Activated effector memory CD4-positive, alpha-beta T cell treated with anti-CD3 and anti-CD28 coated beads, Interleukin-2, amount 50 U/mL, for 16 hours (primary cell): ENCODE measurements at places on chromosomes 6 and 20.

DNA sequence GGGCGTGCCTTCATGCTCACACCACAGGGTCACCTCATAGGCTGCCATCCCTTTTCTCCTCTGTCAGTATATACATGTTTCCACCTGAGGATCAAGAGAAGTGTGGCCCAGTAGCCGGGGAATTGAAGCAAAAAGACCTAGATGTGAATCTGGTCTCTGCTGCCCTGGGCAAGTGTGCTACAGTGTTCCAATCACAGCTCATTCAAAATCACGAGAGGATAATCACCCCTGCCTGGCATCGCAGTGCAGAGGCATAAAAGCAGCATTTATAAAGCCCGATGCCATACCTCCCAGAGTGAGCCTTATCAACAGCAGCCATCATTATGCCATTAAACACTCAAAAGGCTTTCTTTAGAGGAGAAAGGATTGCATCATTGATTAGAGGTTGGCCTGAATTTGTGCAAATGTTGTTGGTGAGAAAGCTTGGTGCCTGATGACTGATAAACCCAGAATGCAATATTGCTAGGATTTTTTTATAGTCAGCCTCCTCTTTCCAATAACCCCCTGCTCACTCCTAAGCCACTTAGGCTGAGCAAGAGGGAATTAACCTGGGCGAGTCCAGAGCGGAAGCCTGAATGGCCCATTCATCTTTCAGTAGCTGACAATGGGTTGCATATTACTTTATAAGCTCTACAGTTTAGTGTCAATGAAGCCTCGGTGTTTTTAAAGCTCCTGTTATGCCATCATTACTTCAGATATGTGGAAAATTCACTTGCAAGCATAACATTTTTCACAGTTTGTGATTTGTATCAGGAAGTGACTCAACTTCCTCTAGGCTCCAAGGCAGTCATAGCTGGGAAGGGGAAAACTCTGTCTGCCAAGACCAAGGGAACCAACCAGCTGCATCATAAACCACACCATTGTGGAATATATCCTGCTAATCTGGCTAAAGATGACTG is 92.5 kb upstream of the NXT1 start:
- no peak for DNase-seq

DNA sequence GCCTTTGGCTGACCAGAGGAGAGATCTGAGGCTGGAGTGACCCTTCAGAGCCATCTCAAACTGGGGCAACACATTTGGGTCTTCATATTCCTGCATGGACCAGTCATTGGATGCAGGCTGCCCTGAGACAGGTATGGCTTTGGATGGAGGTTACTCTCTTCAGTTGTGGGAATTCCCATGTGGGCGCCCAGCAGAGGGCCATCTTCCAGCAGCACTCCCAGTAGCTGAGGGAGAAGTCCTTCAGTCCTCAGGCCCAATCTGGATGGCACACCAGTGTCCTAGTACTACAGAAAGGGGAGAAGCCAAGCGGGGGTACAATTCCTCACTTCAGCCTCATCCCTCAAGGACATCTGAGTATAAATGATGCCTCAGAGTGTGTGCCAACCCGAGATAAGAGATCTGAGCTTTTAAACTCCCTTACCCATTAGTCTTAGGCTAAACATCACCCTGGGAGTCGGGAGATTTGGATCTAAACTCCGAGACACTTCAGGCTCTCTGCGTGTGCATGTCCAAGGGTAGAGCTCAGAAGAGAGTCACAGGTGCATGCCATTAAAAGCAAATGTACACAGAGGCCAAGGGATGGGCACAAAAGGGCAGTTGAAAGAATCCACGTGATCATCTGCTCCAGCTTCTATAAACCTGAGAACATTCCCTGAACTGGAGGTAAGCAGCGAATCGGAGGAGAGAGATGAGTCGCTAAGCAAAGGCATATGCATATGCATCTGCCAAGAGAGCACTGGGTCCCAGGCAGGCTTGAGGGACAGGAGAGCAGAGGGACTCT is 204.6 kb downstream of the CD83 start:
- DNase-seq: no peak

DNA sequence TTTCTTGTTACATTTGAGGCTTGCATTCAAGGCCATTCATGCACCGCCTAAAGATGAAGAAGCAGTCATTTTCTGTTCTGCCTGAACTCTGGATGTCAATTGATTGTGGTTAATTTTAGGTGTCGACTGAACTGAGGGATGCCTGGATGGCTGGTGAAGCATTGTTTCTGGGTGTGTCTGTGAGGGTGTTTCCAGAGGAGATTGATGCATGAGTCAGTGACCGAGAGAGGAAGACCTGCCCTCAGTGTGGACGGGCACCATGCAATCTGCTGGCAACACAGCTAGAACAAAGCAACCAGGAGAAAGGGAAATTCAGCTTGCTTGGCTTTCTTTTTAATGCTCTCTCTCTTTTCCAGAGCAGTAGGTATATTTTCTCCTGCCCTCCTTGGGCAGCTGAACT is 164.1 kb upstream of the ECI2 start:
- no peak for DNase-seq

DNA sequence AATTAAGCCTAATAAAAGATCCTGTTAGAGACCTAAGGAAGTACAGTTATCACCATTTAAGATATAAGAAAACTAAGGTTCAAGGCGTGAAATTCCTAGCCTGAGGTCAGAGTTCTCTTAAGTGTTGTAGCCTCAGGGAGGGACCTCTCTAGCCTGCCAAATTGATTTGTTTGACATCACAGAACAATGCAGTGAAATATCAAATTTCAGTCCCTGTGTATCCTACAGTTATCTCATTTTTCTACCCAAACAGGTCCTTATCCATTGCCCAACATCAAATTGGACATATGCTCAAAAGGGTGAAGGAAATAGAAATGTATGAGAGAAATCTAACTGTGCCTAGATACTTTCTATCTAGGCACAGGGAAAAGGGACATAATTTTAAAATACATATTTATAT is 63.0 kb downstream of the NCOA7 start:
- DNase-seq: no peak

DNA sequence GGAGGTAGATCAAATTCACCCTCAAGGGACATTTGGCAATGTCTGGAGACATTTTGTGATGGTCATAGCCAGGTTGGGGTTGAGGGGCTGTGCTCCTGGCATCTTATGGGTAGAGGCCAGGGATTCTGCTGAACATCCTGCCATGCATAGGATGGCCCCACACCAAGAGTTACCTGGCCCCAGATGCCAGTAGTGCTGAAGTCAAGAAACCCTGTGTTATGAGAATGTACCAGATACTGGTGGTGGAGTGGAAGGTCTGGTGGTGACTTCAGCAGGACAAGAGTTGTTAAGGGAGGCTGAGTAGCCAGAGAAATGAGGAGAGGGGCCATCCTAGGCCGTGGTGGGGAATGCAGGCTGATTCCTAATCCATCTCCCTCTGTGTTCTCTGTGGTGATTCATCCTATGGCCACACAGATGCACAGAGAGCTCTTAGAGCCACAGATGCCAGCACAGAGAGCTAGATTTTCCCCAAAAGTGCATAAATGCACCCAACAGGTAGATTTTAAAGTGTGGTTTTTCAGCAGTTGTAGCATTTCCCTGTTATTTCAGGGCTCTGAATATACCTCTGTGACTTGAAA is 43.6 kb downstream of the CDYL start:
- no peak for DNase-seq

DNA sequence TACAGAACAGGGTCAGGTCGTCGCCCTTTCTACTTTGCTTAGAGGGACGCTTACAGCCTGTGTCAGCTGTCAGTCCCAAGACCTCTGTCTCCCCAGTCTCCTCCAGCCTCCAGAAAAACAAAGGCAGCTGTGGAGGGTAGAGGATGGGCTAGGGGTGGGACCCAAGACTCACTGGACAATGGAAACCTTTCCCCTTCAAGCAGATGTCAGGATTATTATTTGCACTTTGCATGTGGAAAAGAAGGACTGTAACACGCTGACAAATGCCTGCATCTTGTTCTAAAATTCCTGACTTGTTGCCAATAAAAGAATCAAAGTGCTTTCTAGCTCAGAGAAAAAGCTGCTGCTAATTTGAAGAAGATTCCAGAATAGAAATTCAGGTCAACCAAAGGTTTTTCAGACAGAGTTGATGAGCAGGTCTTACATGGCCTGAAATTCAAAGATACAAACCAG is 58.7 kb downstream of the SNX5 start:
- DNase-seq: no peak

DNA sequence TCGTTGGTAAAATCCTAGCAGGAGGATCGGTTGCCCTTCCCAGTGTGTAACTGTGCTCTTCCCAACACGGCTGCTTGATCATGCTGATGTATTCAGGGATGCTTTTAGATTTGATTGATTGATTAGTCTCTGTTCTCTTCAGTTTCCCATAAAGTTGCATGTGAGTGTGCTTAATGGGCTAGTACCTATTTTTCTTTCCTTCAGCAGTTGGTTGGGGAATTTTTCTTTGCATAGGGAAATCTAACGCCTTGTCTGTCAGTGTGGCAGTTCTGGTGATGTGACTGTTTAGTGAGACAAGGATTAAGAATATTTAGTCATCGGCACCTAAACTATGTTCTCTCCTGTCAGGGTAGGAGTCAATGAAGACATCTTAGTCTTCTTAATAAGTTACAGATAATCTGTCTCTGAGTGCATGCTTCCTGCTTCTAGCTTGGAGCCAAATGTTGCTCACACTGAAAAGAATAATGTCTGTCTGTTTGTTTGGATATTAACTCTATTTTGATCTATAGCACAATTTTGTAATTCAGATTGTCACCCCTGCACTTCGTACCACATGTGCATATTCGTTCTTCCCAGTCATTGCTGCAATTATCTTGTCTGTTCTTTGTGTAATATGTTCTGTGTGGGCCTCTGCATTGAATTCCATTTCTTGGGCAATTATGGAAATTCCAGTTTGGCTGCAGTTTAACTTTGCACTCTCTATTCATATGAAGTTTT is 169.9 kb downstream of the EDN1 start:
- DNase-seq: no peak

GRCh38 chr6:140586426-140587061 is 1212.1 kb upstream of the CITED2 start:
- no peak for DNase-seq

DNA sequence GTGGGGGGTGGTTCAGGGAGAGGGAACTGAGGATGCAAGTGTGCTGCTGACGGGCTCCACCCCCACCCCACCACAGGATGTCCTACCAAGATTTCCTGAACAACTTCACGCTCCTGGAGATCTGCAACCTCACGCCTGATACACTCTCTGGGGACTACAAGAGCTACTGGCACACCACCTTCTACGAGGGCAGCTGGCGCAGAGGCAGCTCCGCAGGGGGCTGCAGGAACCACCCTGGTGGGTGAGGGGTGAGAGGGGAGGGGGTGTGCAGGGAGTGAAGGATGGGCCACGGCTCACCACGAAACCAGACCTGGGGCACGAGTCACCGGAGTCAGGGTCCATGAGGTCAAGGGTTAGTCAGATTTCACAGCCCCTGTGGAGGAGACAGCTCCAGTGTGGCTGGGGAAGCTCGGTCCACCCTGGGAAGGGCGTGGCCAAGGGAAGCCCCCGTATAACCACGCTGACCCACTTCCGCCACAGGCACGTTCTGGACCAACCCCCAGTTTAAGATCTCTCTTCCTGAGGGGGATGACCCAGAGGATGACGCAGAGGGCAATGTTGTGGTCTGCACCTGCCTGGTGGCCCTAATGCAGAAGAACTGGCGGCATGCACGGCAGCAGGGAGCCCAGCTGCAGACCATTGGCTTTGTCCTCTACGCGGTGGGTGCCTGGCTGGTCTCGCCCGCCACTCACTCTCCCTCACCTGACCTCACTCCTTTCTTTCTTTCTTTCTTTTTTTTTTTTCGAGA is 18.3 kb downstream of the CAPN11 start:
- DNase-seq: no peak

- peak; percentile 81 for DNase-seq
Observed at GRCh38 chr20:4813863-4814695, 92.4 kb downstream of the PRND start.

GRCh38 chr6:41025966-41026530 is 13.0 kb downstream of the UNC5CL start:
- peak; percentile 12 for DNase-seq

DNA sequence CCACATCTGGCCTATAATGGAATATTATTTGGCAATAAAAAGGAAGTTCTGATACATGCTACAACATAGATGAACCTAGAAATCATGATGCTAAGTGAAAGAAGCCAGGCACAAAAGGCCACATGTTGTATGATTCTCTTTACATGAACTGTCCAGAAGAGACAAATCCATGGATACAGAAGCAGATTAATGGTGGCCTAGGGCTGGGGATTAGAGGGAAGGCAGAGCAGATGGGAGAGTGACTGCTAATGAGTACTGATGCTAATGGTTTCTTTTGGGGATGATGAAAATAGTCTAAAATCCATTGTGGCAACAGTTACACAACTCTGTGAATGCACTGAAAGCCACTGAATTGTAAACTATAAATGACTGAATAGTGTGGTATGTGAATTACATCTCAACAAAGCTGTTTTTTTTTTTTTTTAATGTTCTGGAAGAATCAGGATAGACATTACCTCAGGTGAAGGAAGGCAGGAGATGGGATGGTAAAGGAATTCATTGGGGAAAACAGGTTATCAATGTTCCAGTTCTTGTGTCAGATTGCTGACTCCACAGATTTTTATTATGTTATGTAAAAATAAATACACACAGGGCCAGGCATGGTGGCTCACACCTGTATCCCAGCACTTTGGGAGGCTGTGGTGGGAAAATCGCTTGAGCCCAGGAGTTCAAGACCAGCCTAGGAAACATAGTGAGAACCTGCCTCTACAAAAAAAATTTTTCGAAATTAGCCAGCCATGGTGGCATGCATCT is 8.9 kb upstream of the SOX12 start:
- DNase-seq: no peak

DNA sequence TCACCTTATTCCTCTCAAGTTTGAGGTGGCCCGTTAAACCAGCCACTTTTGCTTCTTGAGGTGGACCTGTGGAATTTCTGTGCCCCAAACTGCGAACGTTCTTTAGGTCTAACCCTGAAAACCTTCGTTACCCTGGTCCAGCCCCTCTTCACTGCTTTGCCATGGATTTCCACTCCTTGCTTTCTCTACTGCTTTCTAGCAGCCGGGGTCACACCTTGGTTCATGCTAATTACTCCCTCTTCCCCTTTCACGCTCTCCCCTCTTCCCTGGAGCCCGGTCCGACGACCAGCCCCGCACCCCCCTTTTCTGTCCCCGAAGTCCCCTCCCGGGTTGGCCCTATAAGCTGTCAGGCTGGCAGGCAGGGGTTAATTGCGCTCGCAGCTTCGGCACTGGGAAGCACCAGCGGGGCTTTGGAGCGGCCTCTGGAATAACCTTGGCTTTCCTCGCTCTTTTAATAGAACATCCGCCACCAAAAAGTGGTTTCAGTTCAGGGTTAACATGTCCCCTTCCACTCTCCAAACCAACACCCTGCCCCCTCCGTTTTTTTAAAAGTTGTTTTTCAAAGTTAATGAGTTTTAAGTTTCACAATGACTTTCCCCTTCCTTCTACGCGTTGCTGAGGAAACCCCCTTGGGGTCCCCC is 1.4 kb upstream of the HIVEP1 start:
- DNase-seq: no peak

DNA sequence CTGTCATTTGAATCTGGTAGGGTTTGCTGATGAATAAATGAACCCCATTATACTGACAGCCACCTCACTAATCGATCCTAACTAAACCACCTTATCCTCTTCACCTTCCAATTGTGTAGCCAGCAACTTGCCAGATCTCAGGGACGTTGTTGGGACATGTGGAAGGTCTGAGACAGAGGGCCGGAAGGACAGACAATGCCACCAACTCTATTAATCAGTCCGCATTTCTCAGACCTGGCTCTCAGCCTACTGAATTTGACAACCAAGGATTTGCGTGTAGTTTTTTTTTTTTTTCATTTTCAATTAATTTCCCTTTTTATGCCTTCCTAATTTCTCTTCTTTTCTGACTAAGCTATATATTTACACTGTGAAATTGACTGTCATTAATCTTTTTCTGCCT is 122.5 kb downstream of the CARMIL1 start:
- no peak for DNase-seq

- DNase-seq: no peak
Observed at GRCh38 chr6:37316071-37316470, 37.7 kb upstream of the RNF8 start.
